ENCODE measurements at places on chromosomes 16 and 17. TPM values are rescaled to one million over a fixed set of nuclear protein-coding genes. Genes with fewer than 3 reads are reported as not detected.

Gene NEUROD2
- total RNA-seq, result not detected

Gene PLEKHH3
- total RNA-seq, result 26.1 TPM

Gene IGSF6
- total RNA-seq, result 3.0 TPM

Gene KRT31
- total RNA-seq, result not detected

Gene PRKCB
- 2.2 TPM for total RNA-seq

Gene FOXF1
- 0.05 TPM for total RNA-seq

Gene PYDC1
- total RNA-seq, result not detected

Gene NAGS
- total RNA-seq, result 0.68 TPM

Gene SDR42E2
- total RNA-seq, result not detected

Gene PRR35
- not detected for total RNA-seq

Gene TBC1D3K
- not detected for total RNA-seq

Gene TP53
- total RNA-seq, result 15.4 TPM

Gene AGRP
- total RNA-seq, result not detected

Gene FOXL1
- total RNA-seq, result 0.60 TPM

Gene SP6
- total RNA-seq, result 0.19 TPM

Gene TOX3
- total RNA-seq, result not detected

Gene CDRT15
- not detected for total RNA-seq

Gene KCNH6
- not detected for total RNA-seq

Gene KRT28
- not detected for total RNA-seq

Gene PRSS8
- total RNA-seq, result not detected

Gene EXOC7
- 70.9 TPM for total RNA-seq

Gene C1QTNF8
- total RNA-seq, result 0.19 TPM

Gene TBX21
- 0.27 TPM for total RNA-seq

Gene NOXO1
- 0.22 TPM for total RNA-seq

Gene ZNF688
- total RNA-seq, result 12.2 TPM
